Activated naive CD4-positive, alpha-beta T cell treated with anti-CD3 and anti-CD28 coated beads for 36 hours (primary cell): ENCODE measurements at places on chromosomes 11 and 22. TPM values are rescaled to one million over a fixed set of nuclear protein-coding genes. Genes with fewer than 3 reads are reported as not detected.

TSGA10IP gene
- not detected for total RNA-seq

RHOD gene
- 0.98 TPM for total RNA-seq

GRCh38 chr22:49155770-49156580, 671.7 kb downstream of the BRD1 start:
- no peaks in the 10 kb centered on the region for H3K4me1 ChIP-seq
- H3K36me3 ChIP-seq, result no peaks in the 10 kb centered on the region
- H3K27me3 ChIP-seq, result no peaks in the 10 kb centered on the region
- no peak for DNase-seq

SCGB1A1 gene
- not detected for total RNA-seq

DNA sequence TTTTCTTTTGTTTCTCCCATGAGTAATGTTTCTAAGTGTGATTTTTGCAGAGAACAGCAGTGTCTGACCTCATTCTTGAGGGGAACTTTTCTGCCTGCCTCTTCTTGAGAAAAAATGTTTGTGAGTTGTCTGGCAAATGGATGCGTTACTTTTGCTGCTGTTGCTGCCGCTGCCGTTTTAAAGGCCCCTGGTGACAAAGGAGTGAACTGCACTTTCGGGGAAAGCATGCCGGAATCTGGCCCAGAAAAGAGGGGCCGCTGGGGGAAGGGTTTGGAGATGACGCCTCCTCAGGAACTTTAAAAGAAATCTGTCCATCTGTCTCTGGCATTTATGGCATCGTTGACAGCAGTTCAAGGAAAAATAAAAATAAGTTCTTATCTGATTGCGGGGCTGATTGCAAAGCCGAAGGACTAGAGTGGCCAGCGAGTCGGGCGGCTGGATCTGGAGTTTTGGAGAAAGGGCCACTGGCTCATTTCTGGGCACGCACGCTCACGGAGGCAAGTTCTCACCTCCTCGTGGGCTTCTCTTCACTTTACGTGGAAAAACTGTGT, 16.5 kb downstream of the ZBTB16 start:
- H3K36me3 ChIP-seq, result peaks cover 1% of the 10 kb centered on the region
- H3K27me3 ChIP-seq, result peaks cover 4% of the 10 kb centered on the region
- peak overlapping the region; percentile 75 for H3K27ac ChIP-seq
- peak overlapping the region; percentile 2 for H3K4me3 ChIP-seq

CACNA1I gene
- 0.31 TPM for total RNA-seq

PANX3 gene
- not detected for total RNA-seq

- DNase-seq, result no peak
- no peaks in the 10 kb centered on the region for H3K4me1 ChIP-seq
- H3K27me3 ChIP-seq, result peaks cover 17% of the 10 kb centered on the region
- H3K27ac ChIP-seq, result no peak within 1 kb of the TSS
- no peaks in the 10 kb centered on the region for H3K36me3 ChIP-seq
These were observed at the start of gene MRGPRX3 for GRCh38 chr11:18132341-18132740. TSS of gene MRGPRX3 (plus strand) at chr11:18132571. CDS start at chr11:18137203, 4,632 bp downstream.

GRCh38 chr11:128658502-128658901, 35.4 kb upstream of the FLI1 start:
- peaks cover 2% of the 10 kb centered on the region for H3K27me3 ChIP-seq
- H3K27ac ChIP-seq, result no peak overlapping the region
- no peak for DNase-seq

- peaks cover 25% of the 10 kb centered on the region for H3K4me1 ChIP-seq
- H3K27me3 ChIP-seq, result no peaks in the 10 kb centered on the region
- no peak overlapping the region for H3K4me3 ChIP-seq
- no peak overlapping the region for H3K27ac ChIP-seq
- no peak for DNase-seq
These were observed 84.9 kb downstream of the DDIAS start for GRCh38 chr11:82986446-82986845.

GRCh38 chr11:108624196-108624925, 30.8 kb upstream of the EXPH5 start:
- H3K27ac ChIP-seq, result no peak overlapping the region
- no peaks in the 10 kb centered on the region for H3K36me3 ChIP-seq
- no peak overlapping the region for H3K4me3 ChIP-seq
- no peak for DNase-seq
- peaks cover 6% of the 10 kb centered on the region for H3K27me3 ChIP-seq
- H3K4me1 ChIP-seq, result peaks cover 24% of the 10 kb centered on the region

DNA sequence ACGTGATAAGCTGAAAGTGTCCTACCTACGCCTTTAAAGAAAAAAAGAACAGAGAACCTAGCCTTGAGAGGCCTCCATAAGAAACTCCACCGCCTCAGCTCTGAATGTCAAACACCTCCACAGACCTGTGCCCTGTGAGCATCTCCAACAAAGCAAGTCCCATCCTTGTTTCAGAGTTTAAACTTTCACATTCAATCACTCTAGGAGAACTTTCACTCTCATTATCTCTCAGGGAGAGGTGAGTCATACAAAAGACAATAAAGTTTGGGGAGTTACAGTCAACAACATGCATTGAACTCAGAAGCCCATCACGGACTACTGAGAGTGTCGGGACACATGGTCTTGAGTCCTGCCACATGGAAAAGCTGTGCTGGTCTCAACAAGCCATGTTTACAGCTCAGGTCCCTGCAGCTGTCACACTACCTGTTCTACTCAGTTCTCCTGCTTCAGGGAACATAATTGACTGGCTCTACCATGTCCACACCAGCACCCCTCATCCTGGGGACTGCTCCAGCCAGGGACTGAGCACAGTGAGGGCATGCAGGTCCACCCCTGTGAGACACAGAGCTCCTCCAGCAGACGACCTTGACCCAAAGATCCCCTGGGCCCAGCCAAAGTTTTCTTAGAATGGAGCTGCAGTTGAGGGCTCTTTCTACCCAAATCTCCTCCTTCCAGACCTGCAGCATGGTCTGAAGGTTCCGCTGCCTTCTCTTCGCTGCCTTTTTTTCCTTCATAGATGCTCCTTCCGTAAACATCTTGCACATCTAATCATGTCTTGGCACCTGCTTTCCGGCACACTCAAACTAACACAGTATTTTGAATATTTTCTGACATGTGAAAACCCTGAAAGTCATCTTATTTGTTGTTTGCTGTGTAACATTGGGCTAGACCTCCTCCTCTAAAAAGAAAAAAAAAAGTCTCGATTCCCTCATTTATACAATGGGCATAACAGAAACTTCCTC, 114.9 kb downstream of the ETS1 start:
- H3K27ac ChIP-seq, result peak overlapping the region; percentile 97
- H3K4me3 ChIP-seq, result peak overlapping the region; percentile 56
- H3K36me3 ChIP-seq, result peaks cover 93% of the 10 kb centered on the region
- H3K4me1 ChIP-seq, result peaks cover 95% of the 10 kb centered on the region
- no peaks in the 10 kb centered on the region for H3K27me3 ChIP-seq

DNA sequence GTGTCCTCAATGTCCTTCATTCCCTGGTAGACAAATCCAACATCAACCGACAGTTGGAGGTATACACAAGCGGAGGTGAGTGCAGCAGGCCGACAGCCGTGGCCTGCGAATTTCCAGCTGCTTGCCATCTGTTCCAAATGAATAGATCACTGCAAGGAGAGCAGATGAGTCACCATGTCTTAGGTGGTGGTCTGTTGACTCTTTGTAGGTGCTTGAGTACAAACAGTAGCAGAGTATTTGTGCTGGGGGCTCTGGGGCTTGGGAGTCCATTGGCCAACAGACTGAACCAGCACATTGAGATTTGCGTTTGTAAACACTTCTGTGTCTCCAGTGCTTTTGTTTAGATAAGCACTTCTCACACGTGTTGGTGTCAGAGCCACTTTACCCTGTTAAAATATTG, 21.1 kb downstream of the EIF3L start:
- H3K27ac ChIP-seq, result no peak overlapping the region
- peaks cover 50% of the 10 kb centered on the region for H3K36me3 ChIP-seq
- no peak for DNase-seq
- H3K4me3 ChIP-seq, result no peak overlapping the region

GRCh38 chr11:57842873-57843272, 81.3 kb downstream of the CTNND1 start:
- H3K27me3 ChIP-seq, result peaks cover 2% of the 10 kb centered on the region
- H3K36me3 ChIP-seq, result no peaks in the 10 kb centered on the region
- no peak for DNase-seq

KCNJ1 gene
- not detected for total RNA-seq

- no peak for DNase-seq
- H3K27ac ChIP-seq, result no peak overlapping the region
- H3K27me3 ChIP-seq, result no peaks in the 10 kb centered on the region
- no peak overlapping the region for H3K4me3 ChIP-seq
- H3K4me1 ChIP-seq, result peaks cover 3% of the 10 kb centered on the region
These were observed 23.3 kb downstream of the LINC01488 start for GRCh38 chr11:69504576-69505335.

MYBPC3 gene
- not detected for total RNA-seq

DNA sequence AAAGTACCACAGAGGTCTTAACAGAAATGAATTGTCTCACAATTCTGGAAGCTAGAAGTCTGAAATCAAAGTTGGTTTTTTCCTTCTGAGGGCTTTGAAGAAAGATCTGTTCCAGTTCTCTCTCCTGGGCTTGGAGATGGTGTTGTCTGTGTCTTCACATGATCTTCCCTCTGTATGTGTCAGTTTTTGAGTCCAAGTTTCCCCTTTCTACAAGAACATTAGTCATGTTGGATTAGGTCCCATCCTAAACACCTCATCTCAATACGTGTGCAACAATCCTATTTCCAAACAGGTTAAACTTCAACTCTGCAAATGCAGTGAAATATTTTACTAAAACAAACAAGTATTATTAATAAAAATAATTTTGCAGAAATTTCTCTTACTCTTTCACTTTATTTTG, 3.1 kb upstream of the PTS start:
- no peak overlapping the region for H3K27ac ChIP-seq
- H3K4me3 ChIP-seq, result no peak overlapping the region

DNA sequence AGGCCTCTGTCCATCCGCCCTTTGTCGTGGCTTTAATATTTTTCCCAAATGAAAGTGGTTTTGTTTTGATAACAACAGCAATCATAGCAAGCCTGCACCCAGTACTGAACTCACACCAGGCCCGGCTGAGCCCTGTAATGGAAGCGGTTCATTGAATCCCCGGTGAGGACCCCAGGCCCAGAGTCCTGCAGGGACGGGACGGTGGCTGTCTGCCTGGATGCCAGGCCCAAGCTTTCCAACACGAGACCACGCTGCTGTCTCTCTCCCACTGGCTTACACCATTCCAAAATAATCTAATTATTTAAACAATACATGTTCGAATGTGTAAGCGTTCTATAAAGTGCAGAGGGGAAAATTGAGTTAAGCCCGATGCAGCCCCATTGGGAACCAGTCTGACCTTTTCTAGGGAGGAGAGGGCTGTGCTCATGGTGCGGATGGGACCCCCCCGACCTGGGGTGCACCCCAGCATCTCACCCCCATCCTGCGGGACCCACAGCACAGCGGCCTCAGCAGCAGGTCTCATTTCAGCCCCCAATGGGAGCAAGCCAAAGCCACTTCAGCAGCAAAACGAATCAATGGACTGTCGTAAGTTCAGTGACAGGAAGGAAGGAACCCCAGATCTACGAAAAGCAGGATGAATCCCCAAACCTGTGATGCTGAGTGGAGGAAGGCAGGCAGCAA, 1046.9 kb downstream of the BRD1 start:
- no peak overlapping the region for H3K4me3 ChIP-seq
- no peaks in the 10 kb centered on the region for H3K36me3 ChIP-seq
- H3K27ac ChIP-seq, result no peak overlapping the region
- H3K27me3 ChIP-seq, result peaks cover 10% of the 10 kb centered on the region

PAX6 gene
- total RNA-seq, result 1.5 TPM

NRIP3 gene
- 3.0 TPM for total RNA-seq

DNA sequence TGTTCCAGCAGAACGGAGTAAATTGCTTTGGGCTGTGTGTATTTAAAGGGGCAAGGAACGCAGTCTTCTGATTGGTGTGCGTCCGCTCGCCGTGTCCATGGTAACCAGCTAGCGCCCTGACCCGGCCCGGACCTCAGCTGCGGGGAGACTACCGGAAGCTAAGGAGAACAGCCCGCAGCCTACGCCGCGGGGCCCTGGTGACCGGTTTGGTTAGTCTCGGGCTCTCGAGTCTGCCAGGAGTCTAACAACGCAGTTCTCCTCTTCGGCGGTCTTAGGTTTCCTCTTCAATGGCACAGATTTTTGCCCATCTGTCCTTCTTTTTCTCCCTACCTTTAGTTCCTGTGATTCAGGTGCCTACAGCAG, 3.5 kb upstream of the OR56A3 start:
- H3K27me3 ChIP-seq, result peaks cover 2% of the 10 kb centered on the region
- no peaks in the 10 kb centered on the region for H3K36me3 ChIP-seq
- DNase-seq, result no peak
- no peak overlapping the region for H3K27ac ChIP-seq

GRCh38 chr22:23365524-23365923, 185.2 kb downstream of the BCR start:
- no peak overlapping the region for H3K4me3 ChIP-seq
- no peaks in the 10 kb centered on the region for H3K36me3 ChIP-seq
- H3K4me1 ChIP-seq, result no peaks in the 10 kb centered on the region
- DNase-seq, result no peak
- peaks cover 7% of the 10 kb centered on the region for H3K27me3 ChIP-seq
- H3K27ac ChIP-seq, result no peak overlapping the region

GRCh38 chr11:73218830-73219215, 742 bp downstream of the P2RY2 start:
- no peak for DNase-seq
- peaks cover 4% of the 10 kb centered on the region for H3K4me1 ChIP-seq
- H3K27me3 ChIP-seq, result peaks cover 15% of the 10 kb centered on the region
- no peak overlapping the region for H3K4me3 ChIP-seq
- no peaks in the 10 kb centered on the region for H3K36me3 ChIP-seq

CCDC34 gene
- total RNA-seq, result 28.2 TPM

DNA sequence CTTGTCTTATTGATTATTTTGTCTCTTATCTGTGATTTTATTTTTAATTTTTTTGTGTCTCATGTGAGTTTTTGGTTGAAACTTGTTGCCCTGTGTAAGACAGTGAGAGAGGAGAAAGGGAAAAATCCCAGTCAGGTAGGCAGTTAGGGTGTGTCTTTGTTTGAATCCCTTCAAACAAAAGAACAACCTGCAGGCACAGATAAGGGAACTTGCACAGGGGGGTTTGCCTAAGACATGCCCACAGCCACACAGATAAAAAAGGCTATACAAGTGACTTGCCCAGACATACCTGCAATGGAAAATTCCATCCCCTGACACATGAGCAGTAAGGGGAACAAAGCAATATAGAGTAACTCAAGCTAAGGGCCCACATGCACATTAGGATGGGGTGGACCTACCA, 127.8 kb upstream of the PLET1 start:
- H3K36me3 ChIP-seq, result peaks cover 2% of the 10 kb centered on the region
- no peaks in the 10 kb centered on the region for H3K4me1 ChIP-seq
- no peak overlapping the region for H3K27ac ChIP-seq
- H3K27me3 ChIP-seq, result peaks cover 2% of the 10 kb centered on the region
- no peak for DNase-seq
